Hematopoietic multipotent progenitor cell treated with erythropoietin and hydrocortisone succinate and interleukin-3 and kit ligand, for 15 days (in vitro differentiated cells): ENCODE measurements at places on chromosomes 12 and 14.

DNA sequence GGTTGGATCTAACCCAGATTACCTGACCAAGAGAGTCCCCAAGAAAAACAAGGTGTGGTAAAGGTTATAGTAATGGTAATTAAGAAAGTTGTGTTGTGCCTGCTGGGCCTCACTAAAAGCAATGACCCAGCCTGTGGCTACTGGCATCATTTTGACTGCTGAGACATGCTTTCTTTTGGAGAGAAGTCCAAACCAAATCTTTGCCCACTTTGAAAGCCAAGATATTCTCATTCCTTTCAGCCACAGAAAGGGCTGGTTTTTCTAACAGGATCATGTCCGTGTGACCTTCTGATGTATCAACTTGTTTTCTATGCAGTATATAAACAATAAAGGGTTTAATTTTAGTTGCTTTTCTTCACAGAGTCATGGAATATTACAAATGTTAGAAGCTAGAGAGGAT is 388.6 kb downstream of the RAD51B start:
- no peak for DNase-seq

GRCh38 chr12:69648476-69648875 is 37.8 kb upstream of the LRRC10 start:
- DNase-seq: no peak

DNA sequence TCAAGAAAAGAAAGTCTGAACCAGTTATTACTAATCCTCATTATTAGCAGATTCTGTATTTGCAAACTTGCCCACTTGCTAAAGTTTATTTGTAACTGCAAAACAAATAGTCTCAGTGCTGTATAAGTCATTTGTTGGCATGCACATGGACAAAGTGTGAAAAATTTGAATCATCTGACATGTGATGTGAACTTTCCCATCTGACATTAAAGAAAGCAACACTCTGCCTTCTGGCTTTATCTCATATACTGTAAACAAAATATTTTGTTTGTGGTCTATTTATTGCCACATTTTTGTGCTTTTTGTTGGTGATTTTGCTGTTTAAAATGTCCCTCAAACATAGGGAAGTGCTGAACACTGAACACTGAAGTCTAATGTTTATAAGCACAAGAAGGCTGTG is 513.8 kb downstream of the RPL10L start:
- DNase-seq: no peak

DNA sequence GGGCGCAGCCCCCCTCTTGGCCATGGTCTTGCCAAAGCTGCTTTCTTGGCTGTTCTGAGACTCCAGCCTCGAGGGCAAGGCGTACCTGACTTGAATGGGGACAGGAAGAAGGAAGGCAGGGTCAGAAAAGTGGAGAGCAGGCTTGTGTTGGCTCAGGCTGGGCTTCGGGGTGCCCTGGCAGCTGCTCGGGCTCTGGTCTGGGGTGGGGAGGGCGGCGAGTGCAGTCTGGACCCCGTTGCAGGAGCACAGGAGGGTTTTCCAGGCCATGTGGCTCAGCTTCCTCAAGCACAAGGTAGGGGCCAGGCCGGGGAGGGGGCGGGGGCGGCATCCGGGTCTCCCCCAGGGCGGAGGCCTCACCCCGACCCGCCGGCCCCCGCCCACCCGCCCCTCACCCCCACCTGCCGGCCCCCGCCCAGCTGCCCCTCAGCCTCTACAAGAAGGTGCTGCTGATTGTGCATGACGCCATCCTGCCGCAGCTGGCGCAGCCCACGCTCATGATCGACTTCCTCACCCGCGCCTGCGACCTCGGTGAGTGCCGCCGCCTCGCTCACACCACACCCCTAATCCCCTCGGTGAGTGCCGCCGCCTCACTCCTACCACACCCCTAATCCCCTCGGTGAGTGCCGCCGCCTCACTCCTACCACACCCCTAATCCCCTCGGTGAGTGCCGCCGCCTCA is 4.2 kb downstream of the NOC4L start:
- DNase-seq: no peak

DNA sequence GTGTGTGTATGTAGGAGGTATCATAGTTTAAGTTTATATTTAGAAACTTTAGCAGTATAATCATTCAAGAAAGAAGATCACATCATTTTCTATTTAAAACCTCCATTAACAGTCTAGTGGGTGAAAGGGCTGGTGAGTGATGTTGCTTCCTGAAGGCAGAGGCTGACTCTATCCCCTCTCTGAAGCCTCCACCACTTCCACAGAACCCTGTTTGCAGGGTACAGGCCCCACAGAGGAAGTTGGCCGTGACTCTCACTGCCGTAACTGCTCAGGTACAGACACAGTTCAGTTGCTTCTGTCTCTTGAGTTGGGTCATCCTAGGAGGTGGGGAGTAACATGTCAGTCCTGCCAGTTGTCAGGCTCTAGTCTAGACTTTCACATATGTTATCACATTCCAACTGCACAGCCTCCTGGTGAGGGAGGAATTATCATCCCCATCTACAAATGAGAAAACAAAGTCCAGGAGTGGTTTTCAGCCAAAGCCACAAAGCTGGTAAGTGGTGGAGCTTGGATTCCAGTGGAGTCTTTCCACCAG is 31.5 kb downstream of the CFL2 start:
- no peak for DNase-seq

DNA sequence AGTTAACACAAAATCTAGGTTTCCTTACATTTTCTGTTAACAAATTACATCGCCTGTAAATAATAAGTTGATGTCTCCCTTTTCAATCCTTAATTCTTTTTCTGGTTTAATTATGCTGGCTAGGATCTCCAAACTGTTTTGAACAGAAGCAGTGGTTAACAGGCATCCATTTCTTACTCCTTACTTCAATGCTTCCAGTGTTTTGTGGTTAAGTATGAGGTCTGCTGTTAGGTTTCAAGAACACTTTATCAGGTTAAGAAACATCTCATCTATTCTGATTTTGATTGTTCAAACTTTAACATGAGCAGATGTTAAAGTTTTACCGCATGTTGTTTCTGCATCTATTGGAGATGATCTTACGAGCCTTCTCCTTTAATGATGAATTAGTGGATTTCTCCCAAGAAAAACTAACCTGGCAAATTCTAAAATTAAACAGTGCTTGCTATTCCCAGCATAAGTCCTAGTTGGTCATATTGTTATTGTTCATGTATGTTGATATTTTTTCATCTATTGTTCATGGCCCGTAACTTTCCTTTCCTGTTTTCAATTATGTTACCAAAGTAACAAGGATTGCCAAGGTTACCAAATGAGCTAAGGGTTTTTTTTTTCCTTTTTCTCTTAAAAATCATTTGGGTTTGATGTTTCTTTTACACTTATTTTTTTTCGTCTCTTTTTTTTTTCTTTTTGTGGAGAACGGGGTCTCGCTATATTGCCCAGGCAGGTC is 33.4 kb downstream of the POLE start:
- DNase-seq: no peak

GRCh38 chr14:23725980-23726710 is 90.0 kb downstream of the DHRS2 start:
- no peak for DNase-seq

DNA sequence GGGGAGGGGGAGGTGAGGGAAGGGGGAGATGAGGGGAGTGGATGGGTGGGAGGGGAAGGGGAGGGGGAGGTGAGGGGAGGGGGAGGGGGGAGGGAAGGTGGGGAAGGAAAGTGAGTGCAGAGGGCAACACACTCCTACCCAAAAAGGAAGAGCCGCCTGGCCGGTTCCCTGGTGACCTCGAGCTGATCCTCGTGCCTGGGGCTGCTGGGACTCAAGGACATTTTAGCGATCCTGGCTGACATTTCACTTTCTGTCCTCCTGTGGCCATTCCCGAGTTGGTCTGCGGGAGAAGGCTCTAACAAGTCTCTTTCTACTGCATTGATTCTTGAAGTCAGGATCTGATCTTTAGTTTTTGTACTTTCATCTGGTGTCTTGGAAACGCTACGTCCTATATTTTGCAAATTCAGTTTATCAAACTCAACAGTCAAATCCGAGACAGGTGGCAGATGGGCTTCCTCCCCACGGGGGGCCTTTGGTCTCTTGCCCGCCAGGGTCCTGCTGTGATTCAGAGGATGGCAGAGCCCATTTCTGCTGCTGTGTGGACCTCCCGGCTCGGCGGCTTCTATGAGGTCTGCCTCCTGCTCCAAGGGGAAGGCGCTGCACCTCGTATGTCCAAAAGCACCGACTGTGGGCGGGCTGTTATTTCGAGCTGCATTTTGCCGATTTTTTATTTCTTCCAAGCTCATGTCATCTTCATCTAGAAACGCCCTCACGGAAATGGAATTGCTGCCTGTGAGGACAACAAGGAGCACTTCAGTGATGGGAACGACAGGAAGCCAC is 19.1 kb downstream of the PGAM5 start:
- no peak for DNase-seq

DNA sequence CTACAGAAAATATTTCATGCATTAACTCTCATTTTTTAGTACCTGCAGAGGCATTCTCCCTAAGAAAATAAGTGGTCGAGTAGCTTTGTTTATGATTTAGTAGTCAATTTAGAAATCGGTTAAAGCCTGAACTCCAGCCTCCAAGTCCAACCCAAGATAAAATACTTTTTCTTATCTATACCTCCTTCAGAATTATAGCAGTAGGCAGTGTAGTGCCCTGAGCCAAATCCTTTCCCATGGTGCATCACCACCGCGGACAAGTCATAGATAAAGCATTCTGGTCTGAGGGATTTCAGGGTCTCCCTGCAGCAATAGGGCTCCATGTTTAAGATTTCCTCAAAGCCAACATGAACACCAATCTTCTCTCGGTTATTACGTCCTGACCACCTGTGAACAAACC is 30.5 kb downstream of the USP44 start:
- DNase-seq: no peak

DNA sequence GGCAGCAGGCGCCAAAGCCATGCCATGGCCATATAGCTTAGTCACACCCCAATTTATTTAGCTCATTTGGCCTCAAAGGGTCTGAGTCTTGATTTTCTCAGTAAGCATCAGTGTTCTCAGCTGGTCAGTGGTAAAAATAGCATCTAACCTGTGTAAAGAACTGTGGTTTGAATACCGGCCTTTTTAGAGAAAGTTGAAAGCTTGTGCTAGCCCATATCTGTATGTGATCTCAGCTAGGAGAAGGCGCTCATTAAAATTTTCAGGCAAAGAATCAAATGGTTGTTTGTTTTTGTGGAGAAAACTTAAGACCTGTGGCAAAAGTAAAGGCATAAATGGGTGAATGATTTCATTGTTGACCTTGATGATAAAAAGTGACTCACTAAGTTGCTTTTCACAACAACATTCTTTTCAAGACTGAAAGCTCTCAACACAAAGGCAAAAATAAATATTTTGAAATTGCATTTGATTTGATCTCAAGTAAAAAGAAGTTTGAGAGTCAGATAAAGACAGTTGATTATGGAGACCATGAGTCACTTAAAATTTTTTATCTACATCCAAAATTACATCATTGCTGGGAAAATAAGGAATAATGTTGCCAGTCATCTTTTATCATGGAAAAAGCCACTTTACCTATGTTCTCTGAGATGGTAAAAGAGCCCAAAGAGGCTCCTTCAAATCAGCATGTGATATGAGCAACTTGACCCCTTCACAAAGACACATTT is 128.5 kb upstream of the RGS6 start:
- DNase-seq: no peak

GRCh38 chr12:25194722-25195055 is 271 bp downstream of the DNAI7 start:
- no peak for DNase-seq

DNA sequence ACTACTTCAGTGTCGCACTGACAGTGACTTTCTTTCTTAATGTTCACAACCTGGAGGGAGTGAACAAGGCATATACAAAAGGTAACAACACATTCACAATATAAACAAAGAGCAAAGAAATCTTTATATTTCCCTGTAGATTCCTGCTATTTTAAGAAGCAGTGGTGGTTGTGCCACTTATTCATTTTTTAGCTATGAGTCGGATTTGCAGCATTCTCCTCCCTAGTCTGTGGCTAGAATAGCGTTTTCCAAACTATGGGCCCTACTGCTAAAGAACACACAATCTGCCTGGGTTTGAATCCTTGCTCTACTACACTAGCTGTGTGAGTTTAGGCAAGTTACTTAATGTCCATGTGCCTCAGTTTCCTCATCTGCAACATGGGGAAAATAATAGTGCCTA is 18.6 kb upstream of the MDM1 start:
- DNase-seq: no peak

DNA sequence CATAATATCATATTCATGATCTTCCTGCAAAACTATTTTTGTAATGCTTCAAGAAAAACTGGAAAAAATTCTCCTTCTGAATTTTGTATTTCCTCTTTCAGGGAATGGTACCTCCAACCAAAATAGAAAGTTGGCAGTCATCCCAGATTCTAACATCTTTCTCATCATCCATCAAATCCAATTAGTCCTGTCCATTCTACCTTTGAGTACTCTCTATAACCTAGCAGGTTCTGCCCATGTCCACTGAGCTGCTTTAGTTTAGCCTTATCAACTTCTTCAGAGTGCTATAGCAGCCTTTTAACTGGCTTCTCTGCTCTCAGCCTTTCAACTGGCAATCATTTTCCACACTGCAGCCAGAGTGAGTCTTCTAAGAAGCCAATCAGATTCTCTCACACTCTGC is 236.2 kb downstream of the AKAP6 start:
- no peak for DNase-seq

DNA sequence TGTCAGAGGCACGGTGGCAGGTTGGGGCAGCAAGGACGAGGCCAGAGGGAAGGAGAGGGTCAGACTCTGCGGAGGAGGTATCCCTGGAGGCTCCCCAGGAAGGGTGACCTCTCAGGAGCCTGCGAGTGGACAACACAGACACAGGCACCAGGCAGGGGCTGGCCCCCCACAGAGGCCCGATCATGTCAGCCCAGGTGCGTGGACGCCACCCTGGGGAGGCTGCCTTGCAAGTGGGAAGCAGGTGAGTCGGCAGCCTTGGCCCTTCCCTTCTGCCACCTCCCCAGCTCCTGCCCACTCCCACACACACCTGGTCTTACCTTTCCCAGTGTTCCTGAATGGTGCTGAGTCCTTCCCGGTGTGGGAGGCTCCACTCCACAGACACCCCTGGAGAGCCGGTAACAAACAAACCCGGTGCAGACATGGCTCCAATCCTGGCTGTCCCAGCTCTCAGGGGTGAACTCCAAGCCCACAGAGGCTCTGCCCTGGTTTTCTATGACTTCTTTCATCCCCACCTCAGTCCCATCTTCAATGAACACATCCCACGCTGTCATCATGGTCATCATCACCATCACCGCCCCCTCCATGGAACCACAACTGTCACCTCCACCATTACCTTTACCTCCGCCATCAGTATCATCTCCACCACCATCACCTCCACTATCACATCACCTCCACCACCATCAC is 5.2 kb downstream of the ZBTB42 start:
- no peak for DNase-seq

GRCh38 chr14:19917955-19918518 is 2.4 kb upstream of the OR4K5 start:
- DNase-seq: no peak

DNA sequence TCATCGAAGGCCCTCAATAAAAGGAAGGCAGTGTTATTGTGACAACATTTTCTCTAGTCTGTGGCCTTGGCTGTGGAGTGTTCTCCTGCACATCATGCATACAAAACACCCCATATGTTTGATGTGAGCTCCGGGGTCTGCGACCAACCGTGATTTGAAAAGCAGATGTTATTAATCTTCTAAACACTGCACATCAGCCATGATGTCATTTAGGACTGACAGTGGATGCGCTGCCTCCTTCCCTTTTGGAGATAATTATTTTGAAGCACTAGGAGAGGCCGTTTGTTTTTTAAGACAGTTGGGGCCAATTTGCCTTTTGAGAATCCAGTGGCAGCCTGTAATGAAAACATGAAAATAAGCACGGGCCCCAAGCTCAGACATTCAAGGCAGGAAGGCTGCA is 1041.6 kb downstream of the BCL11B start:
- DNase-seq: no peak

- DNase-seq: no peak
Measured at GRCh38 chr12:55744340-55745030, 1.6 kb downstream of the GDF11 start.

GRCh38 chr12:78028426-78028825 is 197.7 kb downstream of the NAV3 start:
- DNase-seq: no peak
